ENCODE measurements at places on chromosomes 2 and 18. TPM values are rescaled to one million over a fixed set of nuclear protein-coding genes. Genes with fewer than 3 reads are reported as not detected.

Gene MBD2
- polyA plus RNA-seq, result 27.3 TPM

- no peak overlapping the region for H3K27ac ChIP-seq
- no peak for DNase-seq
- H3K36me3 ChIP-seq, result no peaks in the 10 kb centered on the region
- no peaks in the 10 kb centered on the region for H3K27me3 ChIP-seq
These were observed 303.0 kb downstream of the ICOS start for GRCh38 chr2:204239411-204240165.

- no peak for DNase-seq
- no peak overlapping the region for H3K4me3 ChIP-seq
- no peaks in the 10 kb centered on the region for H3K27me3 ChIP-seq
- no peaks in the 10 kb centered on the region for H3K4me1 ChIP-seq
- H3K36me3 ChIP-seq, result no peaks in the 10 kb centered on the region
These were observed 77.8 kb upstream of the ZNF397 start for GRCh38 chr18:35163014-35163539.

DNA sequence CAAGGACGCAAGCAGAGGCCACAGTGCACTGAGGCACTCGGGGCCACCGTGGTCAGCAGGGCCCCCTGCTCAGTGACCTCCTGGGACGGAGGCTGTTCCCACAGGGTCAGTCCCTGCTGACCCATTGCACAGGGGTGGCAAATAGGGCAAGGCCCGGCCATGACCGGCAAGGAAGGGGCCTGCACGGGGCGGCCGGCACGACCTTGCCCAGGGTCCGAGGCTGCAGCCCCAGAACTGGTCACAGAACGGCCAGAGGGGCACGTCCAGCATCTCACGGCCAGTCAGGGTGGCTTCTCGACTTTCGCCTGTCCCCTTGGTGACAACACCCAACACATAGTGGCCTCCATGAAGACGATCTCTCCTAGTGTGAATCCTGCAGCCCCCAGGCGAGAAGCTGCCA lies 27.6 kb upstream of the OTOS start:
- H3K36me3 ChIP-seq, result no peaks in the 10 kb centered on the region
- no peak overlapping the region for H3K27ac ChIP-seq
- peaks cover 2% of the 10 kb centered on the region for H3K4me1 ChIP-seq
- H3K27me3 ChIP-seq, result no peaks in the 10 kb centered on the region
- H3K4me3 ChIP-seq, result no peak overlapping the region
- DNase-seq, result no peak

GRCh38 chr2:230902180-230902899 lies 22.7 kb downstream of the GPR55 start:
- no peak overlapping the region for H3K4me3 ChIP-seq
- H3K36me3 ChIP-seq, result no peaks in the 10 kb centered on the region
- DNase-seq, result no peak
- H3K4me1 ChIP-seq, result no peaks in the 10 kb centered on the region

DNA sequence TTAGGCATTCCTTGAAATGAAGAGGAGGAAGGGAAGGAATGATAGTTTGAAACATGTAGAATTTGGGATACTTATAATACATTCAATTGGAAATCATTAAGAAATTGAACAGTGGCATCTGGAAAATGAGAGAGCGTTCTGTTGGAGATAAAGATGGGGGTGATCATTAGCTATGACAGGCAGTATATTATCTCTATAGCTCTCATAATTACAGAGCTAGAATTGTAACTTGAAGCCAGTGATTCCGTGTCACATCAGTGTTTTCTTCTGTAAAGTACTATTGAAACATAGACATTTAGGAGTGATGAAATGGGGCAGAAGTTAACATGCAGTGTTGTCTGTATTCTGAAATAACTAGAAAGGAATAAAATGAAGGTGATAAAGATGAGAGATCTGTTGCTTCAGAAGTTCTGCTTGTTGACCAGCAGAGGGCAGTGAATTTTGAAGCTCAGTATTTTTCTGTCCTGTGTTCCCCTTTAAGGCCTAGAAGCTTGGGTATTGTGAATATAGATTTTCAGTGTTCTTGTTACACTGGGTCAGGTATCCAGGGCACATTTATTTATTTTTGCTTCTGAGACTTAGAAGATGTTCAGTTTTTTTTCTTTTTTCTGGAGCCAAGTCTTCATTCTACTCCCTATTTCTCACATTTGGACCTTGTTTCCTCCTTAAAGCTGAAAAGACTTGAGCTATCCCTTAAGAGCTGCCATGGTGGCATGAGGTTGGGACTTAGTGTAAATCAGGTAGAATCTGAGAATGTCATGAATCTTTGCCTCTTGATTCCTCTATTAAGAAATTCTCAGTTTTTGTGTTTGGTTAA lies 157.4 kb downstream of the TAF4B start:
- no peak overlapping the region for H3K4me3 ChIP-seq
- no peaks in the 10 kb centered on the region for H3K36me3 ChIP-seq
- no peaks in the 10 kb centered on the region for H3K27me3 ChIP-seq
- DNase-seq, result no peak
- peaks cover 2% of the 10 kb centered on the region for H3K4me1 ChIP-seq

DNA sequence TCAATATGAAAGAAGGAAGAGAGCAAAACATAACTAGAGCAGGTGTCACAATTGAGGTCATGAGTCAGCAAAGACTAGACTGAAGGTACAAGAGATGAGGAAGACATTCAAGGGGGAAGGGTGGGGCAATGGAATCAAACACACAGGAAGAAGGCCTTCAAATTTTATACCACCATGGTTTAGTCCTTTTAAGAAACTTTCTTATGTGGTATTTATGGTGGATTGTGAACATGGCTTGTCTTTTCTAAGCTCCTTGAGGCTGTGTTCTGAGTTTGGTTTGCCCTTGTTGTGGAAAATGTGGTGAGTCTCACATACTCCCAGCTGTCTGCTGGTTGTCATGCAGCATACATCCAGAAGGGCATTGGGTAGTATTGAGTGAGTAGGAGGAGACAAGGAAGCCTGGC lies 62.1 kb downstream of the NABP1 start:
- DNase-seq, result no peak
- H3K36me3 ChIP-seq, result no peaks in the 10 kb centered on the region
- H3K4me3 ChIP-seq, result no peak overlapping the region
- H3K27me3 ChIP-seq, result no peaks in the 10 kb centered on the region

Gene NEURL3
- not detected for polyA plus RNA-seq

Gene C2orf15
- polyA plus RNA-seq, result 0.78 TPM

DNA sequence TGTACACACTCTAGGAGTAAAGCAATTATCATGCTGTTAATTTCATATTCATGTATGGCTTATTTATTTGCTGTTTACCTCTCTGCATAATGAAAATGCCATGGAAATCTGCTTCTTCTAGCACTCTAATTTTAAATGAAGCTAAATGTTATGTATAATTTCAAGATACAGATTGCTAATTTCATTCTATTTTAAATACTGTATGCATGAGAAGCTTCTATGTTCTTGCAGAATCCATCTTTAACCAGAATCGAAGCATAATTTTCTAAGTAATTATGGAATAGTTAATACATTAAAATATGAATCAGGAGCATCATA lies 127.2 kb downstream of the UBE2E3 start:
- H3K27ac ChIP-seq, result no peak overlapping the region
- H3K36me3 ChIP-seq, result no peaks in the 10 kb centered on the region
- DNase-seq, result no peak
- no peak overlapping the region for H3K4me3 ChIP-seq

DNA sequence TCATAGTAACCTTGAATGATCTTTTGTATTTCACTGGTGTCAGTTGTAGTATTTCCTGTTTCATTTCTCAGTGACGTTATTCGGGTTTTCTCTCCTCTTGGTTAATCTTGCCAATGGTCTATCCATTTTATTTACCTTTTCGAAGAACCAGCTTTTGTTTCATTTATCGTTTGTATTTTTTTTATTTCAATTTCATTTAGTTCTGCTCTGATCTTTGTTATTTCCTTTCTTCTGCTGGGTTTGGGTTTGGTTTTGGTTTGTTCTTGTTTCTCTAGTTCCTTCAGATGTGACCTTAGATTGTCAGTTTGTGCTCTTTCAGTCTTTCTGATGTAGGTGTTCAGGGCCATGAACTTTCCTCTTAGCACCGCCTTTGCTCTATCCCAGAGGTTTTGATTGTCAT lies 36.7 kb downstream of the SP140 start:
- no peak for DNase-seq
- no peak overlapping the region for H3K27ac ChIP-seq
- no peak overlapping the region for H3K4me3 ChIP-seq
- no peaks in the 10 kb centered on the region for H3K27me3 ChIP-seq
- H3K36me3 ChIP-seq, result no peaks in the 10 kb centered on the region
- no peaks in the 10 kb centered on the region for H3K4me1 ChIP-seq

GRCh38 chr2:186515376-186515775 lies 29.3 kb downstream of the ZC3H15 start:
- H3K36me3 ChIP-seq, result no peaks in the 10 kb centered on the region
- no peak overlapping the region for H3K27ac ChIP-seq
- no peak overlapping the region for H3K4me3 ChIP-seq
- no peak for DNase-seq

Gene SH3RF3
- polyA plus RNA-seq, result 3.6 TPM

- no peak for DNase-seq
- H3K4me3 ChIP-seq, result no peak overlapping the region
- peaks cover 2% of the 10 kb centered on the region for H3K4me1 ChIP-seq
- no peak overlapping the region for H3K27ac ChIP-seq
- H3K36me3 ChIP-seq, result no peaks in the 10 kb centered on the region
These were observed 125.3 kb downstream of the SH3RF3 start for GRCh38 chr2:109254174-109254904.

GRCh38 chr2:79191081-79191480 lies 31.5 kb upstream of the REG3A start:
- no peaks in the 10 kb centered on the region for H3K4me1 ChIP-seq
- no peak for DNase-seq
- no peak overlapping the region for H3K27ac ChIP-seq
- no peaks in the 10 kb centered on the region for H3K36me3 ChIP-seq
- H3K27me3 ChIP-seq, result no peaks in the 10 kb centered on the region

Gene RBKS
- polyA plus RNA-seq, result 2.4 TPM

Gene MFSD6
- 16.0 TPM for polyA plus RNA-seq

GRCh38 chr2:198351647-198352046 lies 547.3 kb downstream of the PLCL1 start:
- H3K4me1 ChIP-seq, result no peaks in the 10 kb centered on the region
- H3K4me3 ChIP-seq, result no peak overlapping the region
- no peaks in the 10 kb centered on the region for H3K36me3 ChIP-seq
- H3K27me3 ChIP-seq, result no peaks in the 10 kb centered on the region
- no peak overlapping the region for H3K27ac ChIP-seq

GRCh38 chr2:173986805-173987204 lies 21.6 kb upstream of the SP3 start:
- H3K36me3 ChIP-seq, result no peaks in the 10 kb centered on the region
- H3K4me3 ChIP-seq, result no peak overlapping the region

DNA sequence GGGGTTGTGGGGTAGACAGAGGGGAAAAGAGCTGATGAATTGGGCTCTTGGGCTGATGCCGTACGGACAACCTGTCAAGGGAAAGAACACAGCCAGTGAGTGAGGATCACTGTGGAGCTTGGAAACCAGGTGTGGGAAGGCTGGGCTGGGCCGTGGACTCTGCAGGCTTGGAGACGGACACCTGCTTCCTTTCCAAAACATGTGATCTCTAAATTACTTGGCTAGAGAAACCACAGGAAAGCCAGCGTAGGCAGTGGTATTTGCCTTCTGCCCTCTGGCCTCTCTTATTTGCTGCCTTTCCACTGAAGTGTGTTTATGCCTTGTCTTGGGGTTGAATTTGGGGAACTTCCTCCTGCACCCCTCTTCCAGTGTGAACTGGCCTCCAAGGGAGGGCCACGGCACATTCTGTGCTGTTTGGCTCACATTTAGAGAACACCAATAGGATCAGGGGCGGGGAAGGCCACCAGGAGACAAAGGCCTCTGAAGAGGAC lies 267.7 kb downstream of the PRKCE start:
- no peaks in the 10 kb centered on the region for H3K36me3 ChIP-seq
- DNase-seq, result no peak
- no peaks in the 10 kb centered on the region for H3K4me1 ChIP-seq

DNA sequence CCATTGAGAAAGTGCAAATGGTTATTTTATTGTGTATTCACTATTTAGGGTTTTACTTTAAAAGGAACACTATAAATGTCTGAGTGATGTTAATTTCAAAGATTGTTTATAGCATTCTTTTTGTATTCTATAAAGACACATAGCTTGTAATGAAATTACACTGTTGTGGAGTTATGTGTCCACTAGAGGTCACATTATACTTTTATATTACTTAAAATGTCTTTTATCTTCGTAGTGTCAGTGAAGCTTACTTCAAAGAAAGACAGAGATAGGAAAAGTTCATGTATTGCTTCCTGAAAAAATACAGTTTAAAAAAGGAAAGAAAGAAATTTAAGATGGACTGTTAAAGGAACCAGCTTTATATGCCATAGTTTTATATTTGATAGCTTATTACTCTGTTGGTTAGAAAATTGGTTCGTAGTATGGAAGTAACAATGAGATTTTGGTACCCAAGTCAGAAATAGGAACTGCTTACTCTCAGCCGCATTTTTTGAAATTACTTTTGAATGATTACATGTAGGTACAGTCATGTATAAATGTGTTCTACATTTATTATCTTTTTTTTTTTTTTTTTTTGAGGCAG lies 20.5 kb downstream of the APLF start:
- no peaks in the 10 kb centered on the region for H3K27me3 ChIP-seq
- no peaks in the 10 kb centered on the region for H3K4me1 ChIP-seq
- no peak for DNase-seq
- H3K36me3 ChIP-seq, result no peaks in the 10 kb centered on the region

Gene ANKRD53
- polyA plus RNA-seq, result 2.2 TPM

GRCh38 chr2:10369269-10370255 lies 66.9 kb downstream of the HPCAL1 start:
- H3K27me3 ChIP-seq, result no peaks in the 10 kb centered on the region
- H3K4me1 ChIP-seq, result peaks cover 16% of the 10 kb centered on the region
- no peaks in the 10 kb centered on the region for H3K36me3 ChIP-seq
- no peak for DNase-seq
- H3K27ac ChIP-seq, result no peak overlapping the region

Gene ZRANB3
- 3.7 TPM for polyA plus RNA-seq

DNA sequence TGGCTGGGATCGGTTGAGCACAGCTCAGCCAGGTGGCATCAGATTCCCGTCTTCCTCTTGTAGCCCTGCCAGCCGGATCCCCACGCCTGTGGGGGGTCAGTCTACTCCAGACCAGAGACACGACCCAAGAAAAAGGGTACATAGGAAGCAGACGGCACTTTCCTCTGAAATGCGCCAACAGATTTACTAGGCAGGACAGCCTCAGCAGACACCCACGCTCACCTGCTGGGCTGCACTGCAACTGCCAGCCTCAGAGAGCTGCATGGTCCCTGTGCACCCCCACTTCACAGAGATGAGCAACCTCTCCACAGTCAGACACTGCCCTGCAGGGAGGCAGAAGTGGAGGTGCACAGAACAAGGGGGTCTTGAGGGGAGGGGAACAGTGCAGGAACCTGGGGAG lies 75.7 kb upstream of the OTOS start:
- DNase-seq, result no peak
- no peak overlapping the region for H3K4me3 ChIP-seq
- H3K27me3 ChIP-seq, result no peaks in the 10 kb centered on the region
- no peaks in the 10 kb centered on the region for H3K4me1 ChIP-seq
- H3K27ac ChIP-seq, result no peak overlapping the region
- no peaks in the 10 kb centered on the region for H3K36me3 ChIP-seq

GRCh38 chr2:179275253-179276012 lies 10.8 kb upstream of the SESTD1 start:
- H3K4me1 ChIP-seq, result no peaks in the 10 kb centered on the region
- no peak overlapping the region for H3K27ac ChIP-seq
- H3K27me3 ChIP-seq, result no peaks in the 10 kb centered on the region
- no peak for DNase-seq

Measured in ovary (tissue), 10 donors.